ENCODE measurements at places on chromosomes 12 and 14.

DNA sequence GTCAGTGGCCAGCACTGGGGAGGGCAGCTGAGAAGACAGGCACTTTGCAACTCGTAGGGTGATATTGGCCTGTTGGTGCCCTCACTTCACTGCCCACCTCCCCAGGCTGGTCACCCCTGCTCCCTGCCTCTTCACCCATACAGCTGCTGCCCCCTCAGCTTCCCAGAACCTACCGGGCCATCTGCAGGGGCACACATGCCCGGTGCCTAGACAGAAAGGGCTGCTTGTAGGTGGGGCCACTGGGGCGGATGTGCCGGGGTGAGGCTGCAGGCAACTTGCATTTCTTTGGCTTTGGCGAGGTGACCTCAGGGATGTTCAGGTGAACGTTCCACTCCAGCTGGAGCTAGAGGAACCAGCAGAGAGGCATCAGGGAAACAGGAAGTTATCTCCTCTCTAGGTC, 17.2 kb downstream of the FAM186B start:
- DNase-seq = no peak

DNA sequence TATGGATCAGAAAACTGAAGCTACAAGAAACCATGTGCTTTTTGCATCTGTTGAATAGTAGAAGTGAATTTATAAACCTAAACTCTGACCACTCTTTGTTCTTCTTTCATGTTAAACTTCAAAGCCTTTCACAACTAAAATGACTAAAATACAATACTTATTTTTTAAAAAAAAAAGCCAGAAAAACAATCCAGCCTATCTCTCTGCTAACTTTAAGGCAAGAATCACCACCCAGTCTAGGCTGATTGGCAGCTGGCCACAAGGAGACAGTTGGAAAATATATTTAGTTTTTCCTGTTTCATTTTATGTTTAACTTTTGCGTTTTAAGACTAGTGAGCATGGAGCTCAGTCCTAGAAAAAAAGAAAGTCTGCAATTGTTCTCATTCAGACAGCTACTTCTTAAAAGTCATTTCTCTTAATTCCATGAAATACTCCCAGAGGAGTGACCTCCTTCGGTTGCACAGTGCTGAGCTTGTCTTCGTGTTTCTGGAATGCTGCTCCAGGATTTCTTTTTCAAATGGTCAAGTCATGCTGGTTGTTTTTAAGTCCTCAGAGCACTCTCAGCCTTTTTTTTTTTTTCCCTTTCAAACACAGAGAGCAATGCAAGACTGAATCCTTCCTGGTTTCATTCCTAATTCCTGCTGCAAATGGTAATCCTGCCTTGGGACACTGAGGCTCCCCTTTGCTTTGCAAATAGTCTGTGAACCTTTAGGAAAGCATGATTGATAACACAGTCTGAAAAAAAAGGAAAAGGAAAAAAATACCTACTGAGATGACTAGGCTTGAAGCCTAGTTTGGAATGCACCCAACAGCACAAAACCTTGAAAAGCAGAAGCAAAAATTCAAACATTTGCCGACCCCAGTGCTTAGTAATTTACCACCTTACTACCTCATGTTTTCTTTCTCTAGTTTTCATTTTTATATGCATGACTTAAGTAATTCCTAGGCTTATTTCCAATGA, 233.3 kb upstream of the DAAM1 start:
- no peak for DNase-seq

- no peak for DNase-seq
Measured at GRCh38 chr12:97456571-97457188, 5.9 kb upstream of the RMST start.

DNA sequence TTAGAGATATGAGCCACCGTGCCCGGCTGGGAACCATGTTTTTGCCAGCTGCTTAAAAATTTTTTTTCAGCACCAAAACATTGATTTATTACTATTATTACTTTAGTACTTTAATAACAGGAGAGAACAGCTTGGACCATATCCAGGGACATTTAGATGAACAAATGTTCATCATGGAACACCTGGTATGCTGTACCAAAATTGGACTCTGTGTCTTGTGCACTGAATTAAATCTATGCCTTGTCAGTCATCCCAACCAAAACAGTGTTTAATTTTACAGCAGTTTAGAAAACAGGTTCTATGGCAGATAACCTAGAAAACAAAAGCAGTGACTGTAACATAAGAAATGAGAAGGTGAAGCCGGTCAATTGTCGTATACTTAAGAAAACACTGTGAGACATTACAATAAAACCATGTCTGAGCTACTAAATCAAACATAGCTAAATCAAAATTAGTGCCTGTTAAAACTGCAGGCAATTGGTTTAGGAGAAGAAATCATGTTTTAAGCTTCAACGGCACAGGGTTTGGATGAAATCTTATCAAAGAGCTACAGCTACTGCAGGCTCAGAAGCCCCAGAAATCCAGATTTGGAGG, 58.2 kb upstream of the PYGL start:
- no peak for DNase-seq

DNA sequence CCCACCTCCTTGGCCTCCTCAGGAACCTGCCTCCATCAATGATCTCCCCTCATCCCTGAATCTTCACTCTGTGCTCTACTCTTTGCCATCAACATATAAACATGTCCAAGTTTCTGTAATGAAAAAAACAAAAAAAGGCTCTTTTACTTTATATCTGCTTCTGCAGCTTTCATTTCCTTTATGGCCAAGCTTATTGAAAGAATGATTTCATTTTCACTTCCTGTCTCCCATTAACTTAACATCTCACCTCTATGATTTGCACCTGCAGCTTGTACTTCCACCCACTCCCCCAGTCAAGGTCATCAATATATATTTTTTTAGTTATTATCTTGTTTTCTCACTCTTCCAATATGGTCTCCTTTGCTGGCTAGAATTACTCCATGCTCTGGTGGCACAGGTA, 15.6 kb upstream of the RNU6-7 start:
- DNase-seq = no peak

GRCh38 chr12:89181271-89181920, 170.9 kb downstream of the DUSP6 start:
- DNase-seq = no peak

DNA sequence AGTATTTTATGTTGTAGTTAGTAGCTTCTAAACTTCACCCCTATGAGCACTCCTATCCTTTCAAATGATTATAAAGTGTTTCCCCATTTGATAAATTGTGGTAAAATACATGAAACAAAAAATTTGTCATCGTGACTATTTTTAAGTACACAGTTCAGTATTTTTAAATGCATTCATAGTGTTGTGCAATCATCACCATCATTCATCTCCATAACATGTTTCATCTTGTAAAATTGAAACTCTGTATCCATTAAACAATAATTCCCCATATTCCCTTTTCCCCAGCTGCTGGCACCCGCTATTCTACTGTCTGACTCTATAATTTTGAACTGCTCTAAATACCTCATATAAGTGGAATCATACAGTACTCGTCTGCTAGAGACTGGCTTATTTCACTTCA, 52.5 kb downstream of the ATP23 start:
- DNase-seq = no peak

DNA sequence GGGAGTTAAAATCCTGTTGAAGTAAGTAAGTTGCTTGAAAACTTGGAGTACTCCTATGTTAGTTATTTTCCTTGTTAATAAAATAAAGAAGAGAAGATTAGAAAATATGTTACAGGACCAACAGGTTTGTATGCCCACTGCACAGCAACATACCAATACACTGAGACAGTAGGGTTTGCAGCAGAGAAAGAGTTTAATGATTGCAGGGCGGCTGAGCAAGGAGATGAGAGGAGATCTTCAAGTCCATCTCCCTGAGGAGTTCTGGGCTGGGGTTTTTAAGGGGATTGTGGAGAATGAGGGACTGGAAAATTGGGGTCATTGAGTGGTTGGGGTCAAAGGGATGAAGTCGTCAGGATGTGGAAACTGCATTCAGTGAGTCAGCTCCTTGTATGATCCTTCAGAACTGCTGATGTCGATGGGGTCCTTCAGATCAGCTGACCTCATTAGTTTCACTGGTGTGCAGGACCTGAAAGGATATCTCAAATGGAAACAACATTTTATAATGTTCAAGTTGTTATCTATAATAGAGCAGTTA, 4.3 kb upstream of the HSD17B6 start:
- DNase-seq = no peak

- DNase-seq = no peak
Measured at GRCh38 chr14:22338917-22339715, 249.9 kb downstream of the DAD1 start.

DNA sequence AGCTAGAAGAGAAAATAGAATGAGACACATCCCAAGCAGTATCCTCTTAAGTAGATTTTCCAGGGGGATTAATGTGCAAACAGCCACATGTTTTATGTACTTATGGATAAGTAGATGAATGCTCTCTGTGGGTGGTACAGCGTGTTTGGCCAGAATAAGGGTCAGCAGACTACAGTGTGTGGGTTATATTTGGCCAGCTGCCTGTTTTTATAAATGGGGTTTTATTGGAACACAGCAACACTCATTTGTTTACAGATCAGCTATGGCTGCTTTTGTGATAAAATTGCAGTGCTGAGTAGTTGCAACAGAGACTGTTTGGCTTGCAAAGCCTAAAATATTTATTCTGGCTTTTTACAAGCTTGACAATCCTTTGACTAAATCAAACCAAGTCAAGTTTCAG, 780.2 kb upstream of the SEL1L start:
- no peak for DNase-seq

GRCh38 chr14:95522556-95522955, 6.1 kb upstream of the SYNE3 start:
- DNase-seq = no peak

GRCh38 chr14:52935833-52936232, 15.0 kb downstream of the FERMT2 start:
- DNase-seq = no peak

DNA sequence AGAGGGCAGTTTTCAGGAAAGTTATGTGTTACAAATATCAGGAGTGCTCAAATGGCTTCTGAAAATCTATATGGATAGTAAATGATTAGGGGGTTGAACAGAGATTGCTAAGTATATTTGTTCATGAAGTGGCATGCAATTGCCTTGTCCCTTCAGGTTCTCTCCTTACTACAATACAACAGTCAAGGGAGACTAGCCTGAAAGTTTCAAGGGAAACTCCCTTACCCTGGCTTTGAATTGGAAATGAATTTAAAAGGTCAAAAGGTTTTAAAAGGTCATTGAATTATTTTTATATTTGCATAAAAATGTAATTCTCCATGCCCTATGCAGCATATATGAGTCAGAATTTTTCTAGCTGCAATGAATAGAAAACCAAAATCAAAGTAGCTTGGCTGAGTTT, 253.1 kb upstream of the SYT1 start:
- DNase-seq = no peak

DNA sequence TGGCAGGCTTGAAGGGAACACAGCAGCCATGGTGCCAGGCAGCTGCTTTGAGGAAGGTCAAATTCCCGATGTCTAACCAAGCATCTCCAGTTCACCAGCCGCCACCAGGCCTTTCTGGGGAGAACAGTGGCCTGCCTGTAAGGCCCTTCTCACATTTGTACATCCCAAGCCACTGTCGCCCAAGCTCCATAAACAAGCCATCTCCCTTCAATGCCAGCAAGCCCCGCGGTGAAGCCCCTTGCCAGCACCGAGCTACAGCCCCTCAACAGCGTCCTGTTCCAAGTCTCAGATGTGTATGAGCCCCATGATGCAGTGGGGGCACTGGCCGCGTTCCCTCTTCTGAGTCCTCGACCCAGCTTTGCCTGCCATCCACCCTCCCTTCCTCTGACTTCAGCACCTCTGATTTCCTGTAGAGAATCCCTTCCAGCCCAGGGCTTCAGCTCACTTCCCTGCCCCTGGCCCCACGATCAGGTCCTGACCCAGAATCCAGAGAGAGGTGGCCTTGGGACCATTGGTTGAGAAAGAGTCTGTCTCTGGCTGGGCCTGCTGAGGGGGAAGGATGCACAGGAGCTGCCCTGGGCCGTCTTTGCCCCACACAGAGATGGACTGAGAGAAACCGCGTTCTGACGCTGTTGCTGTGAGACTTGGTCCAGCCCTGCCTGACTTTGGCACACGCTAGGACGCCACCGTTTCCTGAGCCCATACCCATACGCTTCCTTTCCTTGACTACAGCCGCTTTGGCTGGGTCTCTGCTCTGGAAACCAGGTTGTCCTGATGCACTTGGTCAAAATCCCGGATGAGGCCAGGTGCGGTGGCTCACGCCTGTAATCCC, 1.9 kb upstream of the MMP17 start:
- DNase-seq = no peak

DNA sequence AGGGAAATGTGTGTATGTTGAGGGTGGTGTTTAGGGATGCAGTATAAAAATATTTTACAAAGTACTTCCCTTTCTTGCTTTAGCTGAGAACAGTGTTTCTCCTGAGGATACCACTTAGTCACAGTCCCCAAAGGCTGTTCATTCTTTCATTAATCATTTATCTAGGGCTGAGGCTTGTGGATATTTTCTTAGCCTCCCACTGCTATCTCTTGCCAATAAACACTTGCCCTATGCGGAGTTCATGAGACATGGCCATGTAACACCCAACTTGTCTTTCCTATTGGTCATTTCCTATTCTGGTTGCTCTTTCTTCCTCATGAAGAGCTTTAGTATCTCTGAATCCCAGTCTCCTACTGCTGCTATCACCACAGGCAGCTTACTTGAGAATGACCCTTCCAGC, 75.1 kb downstream of the ETNK1 start:
- no peak for DNase-seq

DNA sequence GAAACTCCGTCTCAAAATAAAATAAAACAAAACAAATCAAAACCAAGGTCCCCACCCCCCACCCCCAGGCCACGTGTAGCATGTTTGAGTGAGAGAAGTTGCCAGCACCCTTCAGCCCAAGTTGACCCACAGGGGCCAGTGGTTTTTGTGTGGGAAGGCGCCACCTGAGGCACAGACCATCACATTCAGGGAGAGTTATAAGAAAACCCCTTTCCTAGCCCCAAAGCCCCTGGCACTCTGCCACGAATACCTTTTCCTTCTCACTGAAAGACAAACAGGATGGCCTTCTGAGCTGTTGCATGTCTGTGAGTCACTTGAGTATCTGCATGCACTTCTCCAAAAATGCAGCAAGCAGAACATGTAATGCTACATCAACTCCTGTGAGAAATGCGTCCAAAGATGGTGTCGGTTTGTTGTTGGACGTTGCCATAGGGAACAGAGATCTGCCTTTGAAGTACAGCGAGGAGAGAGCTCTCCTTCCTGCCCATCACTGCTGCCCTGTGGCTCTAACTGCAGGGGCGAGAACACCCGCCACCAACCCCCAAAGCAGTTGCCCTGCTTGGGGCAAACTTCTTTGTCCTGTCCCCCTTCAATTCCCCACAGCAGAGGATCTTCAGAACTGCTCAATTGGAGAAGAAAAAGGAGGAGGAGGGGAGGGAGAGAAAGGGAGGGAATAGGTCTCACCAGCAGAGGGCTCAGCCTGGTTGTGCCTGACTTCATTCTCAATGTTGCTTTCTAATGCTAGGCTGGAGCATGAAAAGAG, 2.7 kb upstream of the TRAF3 start:
- DNase-seq = peak; percentile 25

GRCh38 chr12:11804130-11804529, 154.7 kb downstream of the ETV6 start:
- no peak for DNase-seq
